ENCODE measurements at places on chromosomes 16 and 17. TPM values are rescaled to one million over a fixed set of nuclear protein-coding genes. Genes with fewer than 3 reads are reported as not detected.

GRCh38 chr17:78450696-78451345 is 72.4 kb downstream of the PGS1 start:
- no peak for DNase-seq

DNA sequence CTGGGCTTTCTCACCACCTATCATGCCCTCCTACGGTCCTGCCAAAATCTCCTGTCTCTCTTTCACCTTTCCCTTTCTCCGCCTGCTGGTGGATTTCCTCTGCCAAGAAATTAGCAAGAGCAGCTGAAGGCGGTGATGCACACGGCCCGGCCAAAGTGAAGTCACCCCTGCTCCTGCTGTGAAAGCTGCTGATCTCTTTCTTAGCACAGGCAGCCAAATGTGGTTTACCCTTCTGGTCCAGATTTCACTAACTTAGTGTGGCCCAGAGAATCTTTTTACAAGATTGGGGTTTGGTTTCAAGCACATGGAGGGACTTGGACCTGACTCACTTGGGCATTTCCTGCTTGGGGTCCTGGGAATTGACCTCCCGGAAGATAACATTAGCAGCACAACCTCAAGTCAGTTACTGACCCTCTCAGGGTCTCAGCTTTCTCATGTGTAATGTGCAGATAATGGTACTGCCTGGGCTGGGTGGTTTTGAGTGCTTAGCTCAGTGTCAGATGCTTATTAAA is 155.7 kb downstream of the SOCS1 start:
- DNase-seq, result peak; percentile 99

GRCh38 chr17:19337712-19338023 is 24.9 kb downstream of the B9D1 start:
- no peak for DNase-seq

GRCh38 chr17:39591958-39592954 is 15.5 kb downstream of the NEUROD2 start:
- peak; percentile 55 for DNase-seq

DNA sequence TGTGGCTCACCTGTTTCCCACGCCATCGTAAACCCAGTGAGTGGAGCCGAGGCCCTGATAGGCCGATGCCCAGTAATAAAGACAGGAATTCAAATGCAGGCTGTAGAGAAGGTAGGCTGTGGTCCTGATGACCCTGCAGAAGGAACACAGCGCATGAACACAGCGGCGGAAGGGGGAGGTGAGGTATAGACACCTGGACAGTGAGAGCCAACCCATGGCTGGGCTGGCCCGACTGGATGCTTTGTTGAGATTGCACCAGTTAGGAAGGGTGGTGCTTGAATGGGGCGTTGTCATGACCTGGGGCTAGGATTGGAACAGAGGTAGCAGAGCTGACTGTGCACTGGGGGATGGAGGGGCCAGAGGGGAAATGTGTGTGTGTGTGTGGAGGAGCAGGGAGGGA is 59.2 kb downstream of the CNGB1 start:
- no peak for DNase-seq

ARHGDIA gene
- total RNA-seq, result 61.6 TPM

- no peak for DNase-seq
Observed at GRCh38 chr17:48571826-48572417, 6.2 kb downstream of the HOXB4 start.

HOXB3 gene
- total RNA-seq, result 15.7 TPM

DNA sequence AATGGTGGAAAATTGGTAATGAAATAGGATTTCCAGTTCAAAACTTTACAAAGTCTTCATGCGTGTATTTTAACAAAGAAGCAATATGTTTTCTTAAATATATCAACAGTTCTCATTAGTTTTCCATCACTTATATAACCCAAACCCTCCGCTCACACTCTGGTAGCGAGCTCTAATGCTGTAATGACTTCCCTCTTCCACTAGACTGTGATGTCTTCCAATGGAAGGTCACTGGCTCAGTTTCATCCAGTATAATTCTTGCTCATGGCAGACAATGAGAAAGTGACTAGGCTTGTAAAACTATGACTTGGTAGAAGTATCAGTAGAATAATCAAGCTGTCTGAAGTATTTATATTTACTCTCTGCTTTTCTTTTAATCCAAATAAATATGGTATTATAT is 32.8 kb downstream of the NETO2 start:
- no peak for DNase-seq

DNA sequence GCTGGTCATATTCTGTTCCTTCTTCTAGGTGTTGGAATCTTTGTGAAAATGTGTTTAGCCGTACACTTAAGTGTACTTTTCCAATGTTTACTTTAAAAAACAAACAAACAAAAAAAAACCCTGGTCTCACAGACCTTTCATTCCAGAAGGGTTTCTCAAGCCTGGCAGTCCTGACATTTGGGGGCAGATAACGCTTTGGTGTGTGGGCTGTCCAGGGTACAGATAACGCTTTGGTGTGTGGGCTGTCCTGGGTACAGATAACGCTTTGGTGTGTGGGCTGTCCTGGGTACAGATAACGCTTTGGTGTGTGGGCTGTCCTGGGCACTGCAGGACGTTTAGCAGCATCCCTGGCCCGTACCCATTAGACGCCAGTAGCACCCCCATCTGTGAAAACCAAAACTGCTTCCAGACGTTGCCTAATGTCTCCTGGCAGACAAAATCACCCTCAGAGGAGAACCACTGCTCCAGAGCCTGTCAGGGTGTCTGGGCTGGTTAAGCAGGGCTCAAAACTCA is 15.2 kb upstream of the FLCN start:
- DNase-seq, result no peak

HLF gene
- 0.51 TPM for total RNA-seq

- DNase-seq, result peak; percentile 65
Observed at GRCh38 chr17:29566473-29567303, at the start of gene ABHD15. TSS of gene ABHD15 (minus strand) at chr17:29567037. CDS start at chr17:29566966, 71 bp downstream.

TERB1 gene
- total RNA-seq, result under 0.01 TPM

EXOC3L1 gene
- 0.26 TPM for total RNA-seq

- DNase-seq, result no peak
Observed at GRCh38 chr17:77147357-77147801, 6.6 kb downstream of the SEC14L1 start.

TNFSF12 gene
- 9.6 TPM for total RNA-seq

ITPRIPL2 gene
- 42.1 TPM for total RNA-seq

- DNase-seq, result no peak
Observed at GRCh38 chr16:80564394-80564793, 23.6 kb downstream of the DYNLRB2 start.

GRCh38 chr17:75116737-75117136 is 7.0 kb downstream of the ARMC7 start:
- peak; percentile 38 for DNase-seq

DPEP2 gene
- total RNA-seq, result not detected

- no peak for DNase-seq
Observed at GRCh38 chr17:78101112-78101511, 27.4 kb downstream of the TMC6 start.

DNA sequence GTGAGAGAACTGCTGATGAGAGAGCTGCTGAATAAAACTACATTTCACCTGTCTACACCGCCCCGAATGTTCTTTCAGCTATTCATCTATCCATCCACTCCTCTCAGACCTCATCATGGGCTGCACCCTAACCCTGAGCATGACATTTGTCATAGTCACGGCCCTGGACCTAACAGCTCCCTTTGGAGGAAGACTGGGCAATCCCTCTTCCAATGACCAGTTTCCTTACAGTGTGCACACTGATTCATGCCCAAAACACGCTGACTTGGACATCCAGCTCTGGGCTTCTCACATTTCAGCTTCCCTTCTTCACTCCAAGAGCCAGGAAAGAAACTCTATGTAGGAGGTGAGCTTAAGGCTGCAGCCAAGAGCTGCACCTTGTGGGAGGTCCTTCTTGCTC is 41.8 kb upstream of the ARL4D start:
- peak; percentile 97 for DNase-seq

DNA sequence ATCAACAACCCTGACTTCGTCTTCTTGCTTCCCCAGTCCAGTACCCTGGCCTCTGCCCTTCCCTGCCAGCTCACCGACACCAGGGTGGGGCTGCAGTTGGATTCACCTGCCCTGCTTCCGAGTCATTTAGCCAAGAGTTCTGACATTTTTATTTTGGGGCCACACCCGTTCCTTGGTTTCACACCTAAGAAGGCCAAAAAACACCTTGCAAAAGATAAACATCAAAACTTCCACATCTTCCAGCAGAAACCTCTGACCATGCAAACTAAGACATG is 41.8 kb upstream of the GFOD2 start:
- DNase-seq, result no peak

GRCh38 chr16:57179215-57179828 is 6.5 kb downstream of the PSME3IP1 start:
- DNase-seq, result no peak

CBFA2T3 gene
- total RNA-seq, result under 0.01 TPM

GRCh38 chr16:87754535-87754934 is 11.3 kb downstream of the KLHDC4 start:
- no peak for DNase-seq

GRCh38 chr17:2102931-2103809 is 48.3 kb downstream of the HIC1 start:
- DNase-seq, result peak; percentile 95

DNA sequence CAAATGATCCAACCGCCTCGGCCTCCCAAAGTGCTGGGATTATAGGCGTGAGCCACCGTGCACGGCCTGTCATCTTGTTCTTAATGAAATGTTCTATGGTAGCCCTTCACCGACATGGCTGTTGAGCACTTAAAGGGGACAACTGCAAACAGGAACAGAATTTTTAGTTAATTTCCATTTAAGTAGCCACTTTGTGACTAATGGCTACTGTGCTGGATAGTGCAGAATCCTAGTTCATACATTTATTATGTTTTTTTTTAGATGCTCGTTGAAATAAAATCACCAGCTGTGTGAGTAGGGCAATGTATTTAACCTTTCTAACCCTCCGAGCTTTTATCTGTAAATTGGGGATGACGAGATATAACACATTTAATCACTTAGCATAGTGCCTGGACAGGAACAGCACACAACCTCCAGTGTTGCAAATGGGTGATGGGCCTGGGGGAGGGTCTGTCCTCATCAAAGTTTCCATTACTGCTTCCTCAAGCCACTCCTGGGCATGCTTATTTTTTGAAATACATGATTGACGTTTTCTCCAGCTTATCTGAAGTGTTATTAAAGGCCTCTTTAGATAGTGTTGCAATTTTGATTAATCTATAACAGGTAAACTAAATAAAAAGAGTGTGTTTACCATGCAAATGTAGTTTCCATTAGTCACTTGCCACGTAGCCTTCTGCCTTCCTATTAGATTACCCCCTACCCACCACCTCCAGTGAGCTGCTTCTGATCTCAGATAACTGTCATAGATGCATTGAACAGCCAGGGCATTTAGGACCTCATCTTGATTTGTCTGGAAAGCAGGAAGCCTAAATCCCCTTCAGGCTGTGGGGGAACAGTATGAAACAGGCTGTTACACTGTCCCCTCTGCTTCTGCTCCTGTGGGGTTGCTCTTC is 42.5 kb upstream of the TANC2 start:
- no peak for DNase-seq

CFAP97D1 gene
- total RNA-seq, result under 0.01 TPM

GRCh38 chr16:80985611-80986010 is 21.1 kb downstream of the CMC2 start:
- DNase-seq, result no peak

GRCh38 chr17:39676198-39676819 is 8.1 kb downstream of the PNMT start:
- no peak for DNase-seq
